Stimulated activated naive B cell treated with anti-CD40 and anti-IgM and Interleukin-4, amounts not matched to agents 10 μg/mL and 1 μg/mL and 100 μg/mL, for 72 hours (primary cell): ENCODE measurements at places on chromosomes 2 and 18.

DNA sequence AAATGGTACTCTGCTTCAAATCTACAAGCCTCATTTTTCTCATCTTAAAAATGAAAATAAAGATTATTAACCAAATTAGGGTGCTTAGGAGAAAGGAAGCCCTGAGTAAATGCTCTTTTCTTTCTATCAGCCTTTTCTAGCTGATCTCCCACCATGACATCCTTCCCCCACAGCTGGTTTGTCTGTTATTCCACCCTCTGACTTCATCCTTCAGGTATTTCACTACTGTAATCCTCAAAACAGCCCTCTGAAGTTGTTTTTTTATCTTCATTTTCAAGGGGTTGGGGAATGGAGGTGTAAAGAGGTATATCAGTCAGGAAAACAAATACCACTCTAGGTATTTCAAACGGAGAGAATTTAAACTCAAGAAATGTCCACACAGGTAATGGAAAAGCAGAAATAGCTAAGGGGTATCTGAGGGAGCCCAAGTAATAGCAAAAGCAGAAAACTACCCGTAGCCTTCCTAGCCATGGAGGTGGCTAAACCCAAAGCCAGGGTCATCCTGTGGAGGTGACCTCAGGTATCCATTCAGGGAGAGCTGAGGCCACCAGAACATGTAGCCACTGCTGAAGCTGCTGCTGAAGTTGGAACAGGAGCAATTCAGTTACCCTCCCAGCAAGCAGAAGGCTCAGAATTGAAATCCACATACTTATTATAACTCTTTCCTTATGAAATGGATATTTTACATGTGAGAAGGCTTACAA lies 990.9 kb upstream of the ACVR2A start:
- H3K36me3 ChIP-seq = no peaks in the 10 kb centered on the region
- no peak overlapping the region for H3K27ac ChIP-seq
- no peaks in the 10 kb centered on the region for H3K27me3 ChIP-seq
- no peak for DNase-seq

- DNase-seq = no peak
- H3K27me3 ChIP-seq = no peaks in the 10 kb centered on the region
- H3K27ac ChIP-seq = no peak overlapping the region
- no peaks in the 10 kb centered on the region for H3K36me3 ChIP-seq
Observed at GRCh38 chr2:10471046-10471571, 23.0 kb upstream of the ODC1 start.

- H3K27me3 ChIP-seq = no peaks in the 10 kb centered on the region
- H3K27ac ChIP-seq = peak overlapping the region; percentile 91
- H3K4me3 ChIP-seq = no peak overlapping the region
Observed at GRCh38 chr2:46976556-46977279, 61.1 kb upstream of the MCFD2 start.

- H3K36me3 ChIP-seq = no peaks in the 10 kb centered on the region
- H3K27me3 ChIP-seq = no peaks in the 10 kb centered on the region
- H3K27ac ChIP-seq = no peak overlapping the region
- DNase-seq = no peak
- no peak overlapping the region for H3K4me3 ChIP-seq
Observed at GRCh38 chr18:61741881-61742454, 150.8 kb downstream of the RNF152 start.

GRCh38 chr2:36329251-36329650 lies 26.3 kb upstream of the CRIM1 start:
- no peak overlapping the region for H3K27ac ChIP-seq
- H3K27me3 ChIP-seq = no peaks in the 10 kb centered on the region

DNA sequence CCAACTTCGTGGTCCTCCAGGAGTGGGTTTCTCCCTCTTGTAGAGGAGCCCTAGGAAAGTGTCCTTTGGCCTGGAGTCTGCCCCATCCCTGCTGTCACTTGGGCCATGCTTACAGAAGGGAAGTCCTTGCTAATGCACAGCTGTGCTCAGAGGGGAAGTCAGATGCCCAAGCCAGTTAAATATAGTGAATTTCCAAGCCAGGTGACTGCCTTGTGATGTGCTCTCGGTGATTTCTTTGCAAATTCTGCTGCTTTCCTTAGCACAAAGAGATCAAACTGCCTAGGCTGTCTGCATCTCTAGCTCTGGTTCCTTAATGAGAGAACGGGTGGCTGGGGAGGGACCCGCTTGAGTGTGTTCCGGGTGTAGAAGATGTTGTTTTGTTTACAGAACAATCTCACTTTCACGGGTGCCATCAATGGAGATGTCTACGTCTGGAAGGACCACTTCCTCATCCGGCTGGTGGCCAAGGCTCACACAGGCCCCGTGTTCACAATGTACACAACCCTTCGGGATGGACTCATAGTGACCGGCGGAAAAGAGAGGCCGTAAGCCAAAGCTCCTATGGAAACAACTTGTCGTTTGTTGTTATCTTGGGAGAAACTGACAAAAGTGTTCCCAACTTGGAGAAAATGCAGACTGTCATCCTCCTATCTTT lies 91.4 kb downstream of the RTN4 start:
- no peaks in the 10 kb centered on the region for H3K27me3 ChIP-seq
- H3K4me1 ChIP-seq = peaks cover 9% of the 10 kb centered on the region
- peaks cover 5% of the 10 kb centered on the region for H3K36me3 ChIP-seq
- no peak overlapping the region for H3K4me3 ChIP-seq

GRCh38 chr2:241223211-241224017 lies 34.9 kb downstream of the ANO7 start:
- H3K27me3 ChIP-seq = peaks cover 5% of the 10 kb centered on the region
- peaks cover 25% of the 10 kb centered on the region for H3K36me3 ChIP-seq
- no peak for DNase-seq

DNA sequence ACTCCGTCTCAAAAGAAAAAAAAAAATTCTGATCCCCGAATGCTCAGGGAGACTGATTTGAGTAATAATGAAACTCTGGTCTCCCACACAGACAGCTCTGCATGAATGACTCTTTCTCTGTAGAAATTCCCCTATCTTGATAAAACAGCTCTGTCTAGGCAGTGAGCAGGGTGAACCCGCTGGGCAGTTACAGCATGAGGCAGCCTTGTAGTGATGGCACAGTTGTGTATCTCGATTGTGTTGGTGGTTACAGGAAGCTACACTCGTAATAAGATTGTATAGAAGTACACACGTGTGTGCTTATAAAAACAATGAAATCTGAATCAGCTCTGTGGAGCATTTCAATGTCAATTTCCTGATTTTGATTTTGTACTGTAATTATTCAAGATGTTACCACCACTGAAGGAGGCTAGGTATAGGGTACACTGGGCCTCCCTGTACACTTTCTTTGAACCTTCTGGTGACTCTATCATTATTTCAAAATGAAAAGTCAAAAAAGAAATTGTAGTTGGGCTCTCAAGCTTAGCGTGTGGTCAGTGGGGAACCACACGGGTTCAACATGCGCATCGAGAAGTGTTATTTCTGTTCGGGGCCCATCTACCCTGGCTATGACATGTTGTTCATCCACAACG lies 34.9 kb upstream of the ATP8B1 start:
- peak overlapping the region; percentile 93 for H3K27ac ChIP-seq
- H3K4me3 ChIP-seq = peak overlapping the region; percentile 3
- H3K36me3 ChIP-seq = peaks cover 8% of the 10 kb centered on the region
- peaks cover 76% of the 10 kb centered on the region for H3K4me1 ChIP-seq
- peak; percentile 77 for DNase-seq

GRCh38 chr2:62186156-62186905 lies 9.6 kb upstream of the B3GNT2 start:
- no peaks in the 10 kb centered on the region for H3K36me3 ChIP-seq
- no peaks in the 10 kb centered on the region for H3K27me3 ChIP-seq
- no peak overlapping the region for H3K4me3 ChIP-seq

GRCh38 chr2:102114290-102114721 lies 28.2 kb upstream of the IL1R1 start:
- no peaks in the 10 kb centered on the region for H3K36me3 ChIP-seq
- H3K27ac ChIP-seq = no peak overlapping the region

DNA sequence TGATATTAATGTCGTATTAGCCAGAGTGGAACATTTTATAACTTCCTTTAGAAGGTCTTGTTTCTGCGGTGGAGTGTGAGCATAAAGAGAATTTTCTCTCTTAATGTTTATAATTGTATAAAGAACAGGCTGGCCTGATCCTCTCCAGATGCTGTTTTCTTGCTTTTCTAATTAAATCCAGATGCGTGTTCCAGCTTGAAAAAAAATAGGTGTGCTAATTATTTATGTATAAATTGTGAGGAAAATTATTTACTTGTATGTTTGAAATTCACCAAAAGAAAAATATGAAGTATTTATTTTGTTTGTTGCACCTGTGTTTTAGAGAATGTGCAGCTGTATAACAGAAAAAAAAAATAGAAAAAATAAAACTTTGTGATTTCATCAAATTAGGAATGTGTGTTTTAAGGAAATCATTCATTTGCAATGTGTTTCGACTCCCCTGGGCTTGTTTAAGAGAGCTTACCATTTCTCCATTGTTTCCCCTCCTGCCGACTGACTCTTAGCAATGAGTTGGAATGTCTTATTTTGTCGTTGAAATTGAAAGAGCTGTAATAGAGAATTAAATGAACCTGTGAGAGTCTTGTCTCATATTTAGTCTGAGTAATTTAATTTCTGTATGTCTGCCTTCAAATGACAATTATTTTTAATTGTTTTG lies 220.1 kb upstream of the NXPH2 start:
- DNase-seq = no peak
- no peak overlapping the region for H3K4me3 ChIP-seq
- no peak overlapping the region for H3K27ac ChIP-seq
- H3K36me3 ChIP-seq = no peaks in the 10 kb centered on the region
- no peaks in the 10 kb centered on the region for H3K4me1 ChIP-seq
- H3K27me3 ChIP-seq = no peaks in the 10 kb centered on the region
